Right renal cortex interstitium (tissue), 3 donors: ENCODE measurements at places on chromosomes 12 and 14. TPM values are rescaled to one million over a fixed set of nuclear protein-coding genes. Genes with fewer than 3 reads are reported as not detected.

- DNase-seq = no peak
These were observed 558 bp downstream of the TEX22 start for GRCh38 chr14:105398726-105399465.

DNA sequence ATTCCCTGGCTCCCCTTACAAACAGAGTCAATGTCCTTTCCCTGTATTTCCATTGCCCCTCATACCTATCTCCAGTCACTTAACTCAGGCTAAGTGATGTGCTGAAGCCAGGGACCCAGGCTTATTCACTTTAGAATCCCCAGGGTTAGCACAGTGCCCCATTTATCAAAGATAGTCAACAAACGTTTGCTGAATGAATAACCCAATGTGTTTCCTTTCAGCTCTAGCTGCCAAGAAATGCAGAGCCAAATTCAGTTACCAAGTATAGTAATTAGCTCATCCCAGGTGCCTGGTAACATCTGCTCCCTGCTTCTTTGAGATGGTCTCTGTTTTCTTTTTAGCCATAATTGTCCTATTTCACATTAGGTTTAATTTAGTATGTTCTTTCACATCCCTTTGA is 189.5 kb downstream of the PHLDA1 start:
- no peak for DNase-seq

DNA sequence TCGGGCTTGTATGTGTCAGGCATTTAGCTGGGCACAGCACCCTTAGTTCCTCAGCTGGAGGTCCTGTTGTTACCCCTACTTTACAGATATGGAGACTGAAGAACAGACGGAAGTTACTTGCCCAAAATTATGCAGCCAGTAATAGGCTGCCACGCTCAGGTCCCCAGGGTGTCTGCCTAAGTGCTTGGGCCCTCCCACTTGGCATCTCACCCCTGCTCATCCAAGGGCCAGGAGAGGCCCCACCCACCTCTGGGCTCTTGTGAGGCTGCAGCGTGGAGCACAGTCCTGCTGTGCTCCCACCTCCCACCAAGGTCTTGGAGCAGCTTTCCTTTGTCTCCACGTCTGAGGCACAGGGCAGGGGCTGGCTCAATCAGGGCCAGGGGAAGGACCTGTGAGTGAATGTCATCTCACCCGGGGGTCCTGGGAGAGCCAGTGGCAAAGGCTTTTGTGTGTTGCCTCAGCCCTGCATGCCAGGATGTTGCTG is 64.6 kb downstream of the BEGAIN start:
- DNase-seq = no peak

DNA sequence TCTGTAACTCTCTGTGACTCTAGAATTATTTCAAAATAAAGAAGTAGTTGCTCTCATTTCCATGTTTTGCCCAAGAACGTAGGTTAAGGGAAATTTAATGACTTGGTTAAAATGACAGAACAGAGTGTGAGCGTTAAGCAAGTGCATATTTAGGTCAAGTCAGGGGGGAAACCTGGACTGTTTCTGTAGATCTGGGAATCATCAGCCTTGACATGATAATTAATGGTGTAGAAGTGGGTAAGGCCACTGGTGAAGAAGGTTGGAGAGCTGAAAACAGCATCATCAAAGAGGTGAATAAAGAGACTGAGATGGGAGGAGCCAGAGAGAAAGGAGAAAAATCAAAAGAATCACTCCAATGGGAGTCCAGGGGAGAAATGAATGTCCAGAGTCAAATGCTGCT is 49.4 kb upstream of the STK38L start:
- no peak for DNase-seq

- DNase-seq = peak; percentile 14
These were observed 129.9 kb upstream of the GRIN2B start for GRCh38 chr12:14111230-14111865.

DNA sequence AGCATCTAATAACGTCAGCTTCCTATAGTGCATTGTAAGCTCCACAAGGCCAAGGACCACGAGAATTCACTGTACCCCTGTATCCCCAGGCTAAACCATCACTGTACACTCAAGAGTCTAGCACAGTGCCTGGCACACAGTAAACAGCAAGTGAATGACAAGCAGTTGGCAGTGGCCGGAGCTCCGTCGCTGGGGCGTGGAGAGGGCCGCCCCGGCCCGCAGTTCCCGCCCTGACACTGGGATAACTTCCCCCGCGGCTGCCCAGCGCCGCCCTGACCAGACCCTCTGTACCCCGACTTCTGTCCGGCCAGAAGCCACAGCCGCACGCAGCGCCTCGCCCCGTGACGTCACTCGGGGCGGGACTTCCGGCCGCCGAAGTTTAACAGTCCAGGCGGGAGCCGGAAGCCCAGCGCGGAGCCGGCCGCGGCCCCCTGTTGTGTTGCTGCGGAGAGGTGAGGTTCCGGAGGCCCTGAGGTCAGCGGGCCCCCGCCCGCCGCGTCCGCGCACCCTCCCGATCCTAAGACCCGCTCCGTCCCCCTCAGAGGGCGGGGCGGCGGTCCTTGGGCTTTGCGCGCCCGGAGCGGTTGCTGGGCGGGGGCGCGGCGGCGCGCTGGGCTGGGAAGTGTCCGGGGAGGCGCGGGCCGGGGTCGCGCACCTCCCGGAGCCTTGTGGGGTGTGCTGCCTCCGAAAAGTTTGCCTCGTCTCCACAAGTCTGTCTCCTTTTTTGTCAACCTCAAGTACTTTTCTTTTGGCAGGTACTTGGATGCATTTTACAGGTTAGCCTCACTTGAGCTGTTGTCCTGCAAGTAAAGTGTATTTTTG is at the start of gene NEDD1:
NEDD1 (plus strand) TSS at position 409 of the 822 bp plus-strand sequence. CDS start 2,503 bp downstream, outside the sequence.
- peak; percentile 72 for DNase-seq

- no peak for DNase-seq
These were observed 84.3 kb downstream of the TNFAIP2 start for GRCh38 chr14:103207388-103208072.

DNA sequence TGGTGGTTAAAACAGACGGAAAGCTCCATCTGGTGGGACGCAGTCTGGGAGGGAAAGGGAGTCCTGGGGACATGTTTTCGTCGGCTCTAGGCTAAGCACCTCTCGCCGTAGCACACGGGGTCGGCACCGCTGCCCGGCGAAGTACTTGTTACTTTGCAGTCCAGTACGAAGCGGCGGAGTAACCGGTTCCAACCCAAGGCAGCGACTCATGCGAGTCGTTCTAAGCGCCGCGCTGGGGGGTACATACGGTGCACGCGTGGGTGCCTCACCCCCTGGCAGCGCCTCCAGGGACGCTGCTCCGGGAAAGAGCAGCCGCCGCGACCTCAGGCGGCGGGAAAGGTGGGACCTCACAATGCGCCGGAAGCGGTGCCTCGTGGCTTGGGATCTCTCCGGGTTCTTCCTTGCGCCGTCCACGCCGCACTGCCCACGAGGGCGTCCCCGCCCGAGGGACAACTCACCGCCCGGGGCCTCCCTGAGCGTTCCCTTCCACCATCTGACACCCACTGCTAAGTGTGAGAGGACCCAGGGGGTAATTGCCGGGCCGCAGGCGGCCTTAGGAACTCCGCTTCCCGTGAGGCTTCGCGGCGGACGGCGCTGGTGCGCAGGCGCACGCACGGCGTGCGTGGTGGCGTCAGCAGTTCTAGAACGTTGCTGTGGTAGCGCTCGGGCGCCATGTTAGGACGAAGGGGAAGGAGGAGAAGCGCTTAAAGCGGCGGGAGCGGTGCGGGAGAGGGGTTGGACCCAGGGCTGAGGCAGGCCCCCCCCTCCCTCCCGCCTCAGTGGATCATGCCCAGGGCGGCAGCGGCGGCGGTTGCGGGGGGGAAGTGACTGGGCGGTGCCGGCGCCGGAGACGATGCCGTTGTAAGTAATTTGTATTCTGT is at the start of gene PAPOLA:
PAPOLA (plus strand) TSS at position 643 of the 881 bp plus-strand sequence; CDS start at position 854, 211 bp downstream.
- peak; percentile 91 for DNase-seq

DNA sequence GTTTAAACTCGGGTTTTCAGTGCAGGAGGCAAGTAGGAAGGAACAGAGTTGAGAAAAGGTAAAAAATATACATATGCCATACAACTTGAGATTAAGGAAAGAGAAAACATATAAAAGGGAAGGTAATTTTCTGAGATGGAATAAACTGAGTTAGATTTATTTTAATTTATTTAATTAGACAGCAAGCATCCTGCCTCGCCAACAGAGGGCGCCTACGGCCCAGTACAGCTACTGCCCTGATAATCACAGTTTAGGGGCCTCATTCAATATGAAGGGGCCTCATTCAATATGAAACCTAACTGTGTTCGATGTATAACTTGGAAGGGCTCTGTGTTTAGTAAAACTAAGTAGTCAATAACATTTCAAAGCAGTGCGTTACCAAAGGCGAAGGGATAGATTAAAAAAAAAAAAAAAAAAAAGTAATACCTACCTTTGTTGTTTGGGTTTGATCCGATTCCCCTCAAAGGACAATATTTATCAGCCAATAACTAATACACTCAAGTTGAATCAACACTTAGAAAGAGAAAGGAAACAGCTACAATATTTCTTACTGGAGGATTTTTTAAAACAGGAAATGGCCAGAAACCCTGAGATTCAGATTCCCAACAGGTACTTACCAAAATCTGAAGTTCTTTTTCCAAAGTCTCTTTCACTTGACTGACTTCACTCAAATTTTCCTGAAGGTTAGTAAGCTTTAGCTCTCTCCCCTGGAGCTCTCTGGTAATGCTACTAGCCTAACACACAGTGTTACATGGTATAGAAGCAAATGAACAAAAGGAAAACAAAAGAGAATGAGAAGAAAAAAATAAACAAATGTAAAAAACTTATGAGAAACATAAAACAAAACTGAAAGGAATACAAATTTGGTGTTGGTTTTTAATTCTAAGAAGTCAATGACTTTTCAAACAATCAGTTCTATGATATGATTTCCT is 70.0 kb upstream of the VPS33A start:
- no peak for DNase-seq

GRCh38 chr14:104573930-104574329 is 5.6 kb upstream of the C14orf180 start:
- no peak for DNase-seq

Gene KRT83
- not detected for polyA plus RNA-seq

Gene OR6C4
- polyA plus RNA-seq = not detected
